ENCODE measurements at places on chromosomes 5 and 9.

DNA sequence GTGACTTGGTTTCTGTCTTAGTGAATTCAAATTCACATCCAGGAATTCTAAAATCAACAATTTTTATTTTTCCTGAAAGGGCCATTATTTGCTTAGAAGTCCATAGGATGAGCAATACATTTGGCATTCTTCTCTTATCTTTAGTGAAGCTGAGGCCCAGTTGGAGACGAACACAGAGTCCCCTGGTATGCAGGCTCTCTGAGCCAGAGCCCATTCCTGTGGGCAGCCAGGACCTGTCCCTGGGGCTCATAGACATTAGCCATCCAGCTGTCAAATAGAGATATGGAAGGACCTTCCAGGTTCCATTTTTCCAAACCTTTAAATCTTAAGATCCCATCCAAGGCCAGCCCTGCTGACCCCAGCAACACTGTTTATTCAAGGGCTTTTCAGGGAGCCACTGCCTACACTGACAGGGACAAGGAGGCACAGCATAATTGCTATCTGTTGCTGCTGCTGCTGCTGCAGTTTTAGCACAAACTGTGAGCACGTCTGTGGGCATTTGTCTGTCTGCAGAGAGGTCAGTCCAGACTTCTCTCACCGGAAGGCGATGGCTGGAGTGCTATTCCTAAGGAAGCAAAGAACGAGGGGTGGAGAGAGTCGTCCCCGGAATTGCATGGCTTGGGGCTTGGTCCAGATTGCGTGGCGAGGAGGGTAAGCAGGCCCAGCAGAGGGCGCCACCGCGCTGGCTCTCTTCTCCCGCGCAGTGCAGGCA is 639.0 kb downstream of the CCDC171 start:
- DNase-seq: peak; percentile 27

DNA sequence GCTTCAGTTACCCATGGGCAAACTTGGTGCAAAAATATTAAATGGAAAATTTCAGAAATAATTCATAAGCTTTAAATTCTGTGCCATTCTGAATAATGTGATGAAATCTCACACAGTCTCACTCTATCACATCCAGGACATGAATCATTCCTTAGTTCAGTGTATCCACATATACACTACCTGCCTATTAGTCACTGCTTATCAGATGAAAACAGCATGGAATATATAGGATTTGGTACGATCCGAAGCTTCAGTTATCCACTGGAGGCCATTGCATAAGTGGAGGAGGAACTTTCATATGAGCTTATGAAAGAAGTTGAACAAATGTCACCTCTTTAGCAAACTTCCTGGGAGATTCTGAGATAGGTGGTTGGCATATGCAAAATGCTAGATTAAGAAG is 64.2 kb downstream of the GAPVD1 start:
- DNase-seq: no peak

- DNase-seq: no peak
These were observed 117.5 kb downstream of the ZNF608 start for GRCh38 chr5:124628721-124629596.

GRCh38 chr5:88780736-88781135 is 102.2 kb downstream of the MEF2C start:
- no peak for DNase-seq

DNA sequence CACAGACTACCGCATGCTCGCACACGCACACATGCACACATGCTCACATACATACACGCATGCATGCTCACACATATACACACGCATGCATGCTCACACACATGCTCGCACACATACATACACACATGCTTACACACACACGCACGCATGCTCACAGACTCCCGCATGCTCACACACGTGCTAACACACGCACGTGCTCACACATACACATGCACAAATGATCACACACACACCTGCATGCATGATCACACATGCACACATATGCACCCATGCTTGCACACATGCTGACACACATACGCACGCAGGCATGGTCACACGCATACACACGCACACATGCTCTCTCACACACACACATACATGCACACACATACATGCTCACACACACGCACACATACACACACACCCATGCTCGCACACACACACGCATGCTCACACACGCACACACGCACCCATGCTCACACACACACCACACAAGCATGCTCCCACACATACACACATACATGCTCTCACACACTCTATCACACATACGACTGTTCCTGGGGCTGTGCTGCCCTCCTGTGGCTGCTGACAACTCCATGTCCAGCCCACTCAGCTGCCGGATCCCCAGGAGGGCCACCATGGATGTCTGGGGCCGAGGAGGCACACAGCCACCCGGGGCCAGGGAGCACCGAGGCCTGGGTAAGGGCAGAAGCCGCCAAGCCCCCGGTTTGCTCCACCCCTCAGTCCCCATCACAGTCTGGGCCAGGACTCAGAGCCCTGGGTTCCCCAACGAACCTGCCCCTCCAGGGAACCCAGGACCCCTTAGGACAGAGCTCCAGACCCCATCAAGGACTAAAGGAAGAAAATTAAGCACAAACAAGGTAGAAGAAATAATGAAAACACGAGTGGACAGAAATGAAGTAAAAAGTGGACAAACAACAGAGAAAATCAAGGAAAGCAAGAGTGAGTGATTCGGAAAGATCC is 31.4 kb upstream of the EGFL7 start:
- peak; percentile 73 for DNase-seq

GRCh38 chr5:34742061-34742460 is 85.9 kb downstream of the RAI14 start:
- DNase-seq: no peak

DNA sequence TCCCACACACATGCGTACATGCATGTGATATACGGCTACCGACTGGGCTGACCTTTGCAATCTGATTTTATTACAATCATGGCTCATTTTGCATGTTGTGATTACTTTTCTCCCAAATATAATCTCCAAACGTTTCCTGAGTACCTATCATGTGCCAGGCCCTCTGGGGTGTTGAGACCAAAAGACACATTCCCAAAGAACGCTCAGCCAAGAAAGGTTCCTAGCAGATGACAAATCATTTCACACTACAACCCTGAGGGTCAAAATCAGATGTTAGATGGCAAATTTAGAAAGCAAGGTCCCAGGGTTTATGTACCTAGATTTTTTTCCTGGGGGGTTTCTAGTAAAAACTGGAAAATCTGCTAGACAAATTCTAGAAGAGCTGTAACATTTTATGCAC is 32.4 kb upstream of the SLC25A51 start:
- DNase-seq: no peak

DNA sequence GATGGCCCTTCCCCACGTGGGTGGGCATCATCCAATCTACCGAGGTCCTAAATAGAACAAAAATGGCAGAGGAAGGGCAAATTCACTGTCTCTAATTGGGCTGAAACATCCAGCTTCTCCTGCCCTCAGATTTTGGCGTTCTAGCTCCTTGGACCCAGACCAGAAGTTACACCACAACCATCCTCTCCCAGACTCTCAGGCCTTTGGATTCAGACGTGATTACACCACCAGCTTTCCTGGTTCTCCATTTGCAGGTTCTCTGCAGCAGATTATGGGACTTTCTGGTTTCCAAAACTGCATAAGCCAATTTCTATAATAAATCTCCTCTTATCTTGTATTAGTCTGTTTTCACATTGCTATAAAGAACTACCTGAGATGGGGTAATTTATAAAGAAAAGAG is 73.6 kb upstream of the STARD4 start:
- DNase-seq: no peak

GRCh38 chr9:88523056-88523455 is 11.9 kb upstream of the NXNL2 start:
- no peak for DNase-seq

GRCh38 chr9:89519366-89519805 is 21.5 kb upstream of the SEMA4D start:
- no peak for DNase-seq

DNA sequence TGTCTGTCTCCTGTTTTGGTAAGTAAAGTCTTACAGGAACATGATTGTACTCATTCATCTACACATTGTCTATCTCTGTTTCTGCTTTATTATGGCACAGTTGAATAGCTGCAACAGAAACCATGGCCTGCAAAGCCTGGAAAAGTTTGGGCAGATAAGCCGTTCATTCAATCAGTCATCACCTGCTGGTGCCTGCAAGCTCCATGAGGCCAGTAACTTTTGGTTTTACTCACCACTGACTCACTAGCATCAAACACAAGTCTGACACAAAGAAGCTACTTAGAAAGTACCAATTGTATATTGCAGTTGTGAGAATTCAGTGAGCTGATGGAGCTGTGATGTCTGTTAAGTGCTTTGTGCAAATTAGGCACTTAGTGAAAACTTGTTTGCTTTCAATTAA is 373.6 kb upstream of the SGCD start:
- DNase-seq: no peak

- no peak for DNase-seq
These were observed 1.6 kb downstream of the SPACA9 start for GRCh38 chr9:132880324-132880661.

DNA sequence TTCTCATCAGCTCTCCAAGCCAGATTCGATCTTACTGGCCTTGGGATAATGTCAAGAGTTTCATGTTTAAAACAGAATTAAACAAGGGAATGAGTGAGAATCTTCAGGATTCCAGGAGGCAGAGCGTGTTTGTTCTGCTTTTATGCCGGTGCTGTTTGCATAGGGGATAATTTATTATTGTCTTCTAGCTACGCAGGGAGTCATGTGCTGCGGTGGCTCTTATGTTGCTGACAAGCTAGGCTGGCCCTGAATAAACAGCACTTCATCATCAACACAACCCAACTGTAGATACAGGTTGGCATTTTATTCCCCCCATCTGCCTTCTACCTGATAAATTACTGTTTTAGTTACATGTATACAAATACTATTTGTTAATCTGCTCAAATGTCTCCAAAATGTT is 47.1 kb upstream of the PCA3 start:
- DNase-seq: no peak

DNA sequence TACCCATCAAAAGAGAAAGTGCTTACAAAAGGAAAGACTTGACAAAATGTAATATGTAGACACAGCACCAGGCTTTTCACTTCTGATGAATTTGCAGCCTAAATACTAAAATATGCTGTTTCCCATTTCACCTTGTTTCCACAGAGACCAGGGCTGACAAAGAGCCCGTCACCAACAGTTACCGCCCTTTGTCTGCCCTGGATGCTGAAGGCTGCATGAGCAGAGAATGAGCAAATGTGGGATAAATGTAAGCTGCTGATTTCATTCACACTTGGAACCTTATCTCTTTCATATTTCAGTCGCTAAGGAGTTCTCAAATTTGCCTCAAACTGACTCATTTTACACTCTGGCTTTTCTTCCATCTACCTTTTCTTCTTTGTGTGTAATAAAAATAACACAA is 213.9 kb downstream of the TMEM167A start:
- DNase-seq: no peak

DNA sequence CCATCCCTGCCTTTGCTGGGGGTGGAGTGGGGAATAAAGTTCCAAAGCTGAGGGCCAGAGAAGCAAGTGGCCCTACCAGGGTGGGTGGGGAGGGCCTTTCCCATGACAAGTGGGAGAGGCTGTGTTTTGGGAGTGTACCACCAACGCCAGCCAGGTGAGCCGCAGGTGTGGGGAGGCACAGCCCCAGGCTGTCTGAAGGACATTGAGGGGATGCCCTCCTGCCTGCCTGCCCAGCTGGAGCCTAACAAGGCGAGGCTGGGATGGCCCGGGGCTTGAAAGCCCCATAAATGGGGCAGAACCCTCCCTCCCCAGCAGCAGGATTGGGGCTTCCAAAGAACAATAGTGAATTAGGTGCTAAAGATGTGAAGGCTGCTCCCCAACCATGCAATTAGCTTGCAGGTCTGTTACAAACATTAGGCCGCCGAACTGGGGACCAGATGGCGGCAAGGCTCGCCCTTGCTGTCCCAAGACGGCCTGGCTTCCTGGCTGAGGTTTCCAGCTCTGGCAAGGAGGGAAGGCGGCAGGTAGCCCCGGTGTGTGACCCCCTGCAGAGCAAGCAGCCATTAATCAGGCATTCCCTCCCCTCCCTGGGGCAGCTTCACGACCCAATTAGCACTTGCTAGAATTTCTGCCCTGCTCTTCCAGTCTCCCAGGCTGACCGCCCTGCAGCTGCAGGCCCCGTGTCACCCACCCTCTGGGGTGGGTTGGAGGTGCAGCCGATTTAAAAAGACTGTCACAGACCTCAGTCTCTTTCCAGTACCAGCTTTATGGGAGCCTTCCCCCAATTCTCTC is 42.9 kb downstream of the FGF18 start:
- DNase-seq: no peak

DNA sequence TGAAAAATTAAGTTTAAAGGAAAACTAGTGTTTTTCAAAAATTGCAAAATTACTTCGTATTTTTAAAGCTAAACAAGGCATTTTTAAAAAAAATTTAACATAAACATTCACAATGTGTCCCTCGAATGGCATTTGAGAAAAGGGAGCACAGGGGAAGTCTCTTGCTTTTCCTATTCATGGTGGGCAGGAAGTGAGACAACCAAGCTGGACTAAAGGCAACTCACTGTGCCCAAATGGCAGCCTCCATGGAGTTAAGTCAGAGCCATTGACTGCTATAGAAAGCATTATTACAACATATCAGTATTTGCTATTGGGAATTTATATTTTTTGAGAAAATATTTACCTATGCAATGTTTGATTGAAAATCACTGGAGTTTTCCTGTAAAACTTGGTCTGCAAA is 8.3 kb downstream of the HNRNPH1 start:
- DNase-seq: no peak

DNA sequence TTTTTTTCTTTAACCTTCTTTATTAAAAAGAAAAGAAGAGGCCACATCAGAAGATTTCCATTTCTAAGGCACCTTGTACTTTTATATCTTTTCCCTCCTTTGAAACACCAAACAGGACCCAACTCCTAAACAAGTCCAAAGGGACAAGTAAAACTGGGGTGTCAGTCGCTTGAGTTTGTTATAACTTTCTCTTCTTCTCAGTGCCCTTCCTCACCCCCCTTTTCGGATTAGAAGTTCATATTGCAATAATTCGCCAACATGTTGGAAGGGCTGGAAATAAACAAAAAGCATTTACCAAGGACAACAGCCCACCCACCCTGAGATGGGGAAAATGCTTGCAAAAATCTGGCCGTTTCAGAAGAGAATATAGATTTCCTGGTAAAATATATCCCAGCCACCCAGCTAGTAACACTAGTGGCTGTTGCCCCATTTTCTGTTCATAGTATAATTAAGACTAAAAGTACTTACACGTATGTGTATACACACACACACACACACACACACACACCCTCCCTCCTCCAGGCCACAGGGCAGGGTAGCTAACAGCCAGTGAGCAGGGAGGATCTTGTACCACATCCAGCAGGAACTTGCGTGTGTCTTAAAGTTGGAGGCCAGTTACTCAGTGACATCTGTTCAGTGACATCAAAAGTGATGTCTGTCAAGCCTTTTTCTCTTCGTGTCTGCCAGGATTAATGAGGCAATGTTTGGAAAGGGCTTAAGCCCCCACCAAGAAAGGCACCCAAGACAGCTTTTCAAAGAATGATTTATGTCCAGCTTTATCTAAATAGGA is 149.1 kb upstream of the KLF4 start:
- no peak for DNase-seq
